Activated CD4-positive, alpha-beta T cell treated with anti-CD3 and anti-CD28 coated beads for 48 hours (primary cell): ENCODE measurements at places on chromosomes 16 and 17.
A peak's percentile ranks its signal among the peaks of the same experiment; 100 is the strongest.

DNA sequence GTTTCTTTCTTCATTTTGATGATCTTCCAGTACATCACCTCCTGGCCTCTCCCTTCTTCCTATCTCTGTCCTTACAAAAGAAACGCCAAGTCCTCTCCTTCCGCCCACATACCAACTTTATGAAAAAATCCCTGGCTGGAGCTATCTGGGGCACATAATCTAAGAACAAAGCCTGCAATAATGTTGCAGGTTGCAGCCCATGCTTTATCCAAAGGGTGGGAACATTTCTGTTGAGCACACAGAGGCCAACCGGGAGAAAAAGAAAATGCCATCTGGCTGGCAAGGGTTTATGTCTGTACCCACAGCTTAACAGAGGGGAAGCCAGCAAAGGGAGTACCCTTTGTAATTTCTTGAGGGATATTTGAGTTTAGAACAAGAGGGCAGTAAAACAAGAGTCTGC, 409.6 kb downstream of the SOX9 start:
- DNase-seq, result no peak

DNA sequence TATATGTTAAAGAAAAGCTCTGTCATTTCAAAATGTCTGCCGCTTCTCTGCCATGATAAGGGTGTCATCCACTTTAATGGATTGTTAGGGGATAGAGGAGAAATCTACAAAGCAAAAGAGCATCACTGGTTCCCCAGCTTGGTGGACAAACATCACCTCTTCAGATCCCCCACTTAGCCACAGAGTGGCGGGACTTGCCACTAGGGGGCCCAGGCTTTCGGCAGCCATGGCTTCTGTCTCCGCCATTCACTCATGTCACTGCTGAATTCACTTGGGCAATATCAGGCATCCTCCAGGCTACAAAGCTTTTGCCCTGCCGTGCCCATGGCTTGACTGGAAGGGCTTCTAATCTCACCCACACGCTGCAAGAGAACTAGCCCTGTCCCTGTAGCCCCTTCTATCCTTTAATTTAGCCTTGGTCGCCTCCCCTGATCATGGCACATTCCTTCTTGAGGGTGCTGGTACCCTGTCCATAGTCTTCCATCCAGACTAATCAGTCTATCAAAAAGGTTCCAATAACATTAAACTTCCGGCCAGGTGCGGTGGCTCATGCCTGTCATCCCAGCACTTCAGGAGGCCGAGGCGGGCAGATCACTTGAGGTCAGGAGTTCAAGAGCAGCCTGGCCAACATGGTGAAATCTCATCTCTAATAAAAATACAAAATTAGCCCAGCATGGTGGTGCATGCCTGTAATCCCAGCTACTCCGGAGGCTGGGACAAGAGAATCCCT, 34.7 kb downstream of the SBK1 start:
- DNase-seq, result peak; percentile 83

DNA sequence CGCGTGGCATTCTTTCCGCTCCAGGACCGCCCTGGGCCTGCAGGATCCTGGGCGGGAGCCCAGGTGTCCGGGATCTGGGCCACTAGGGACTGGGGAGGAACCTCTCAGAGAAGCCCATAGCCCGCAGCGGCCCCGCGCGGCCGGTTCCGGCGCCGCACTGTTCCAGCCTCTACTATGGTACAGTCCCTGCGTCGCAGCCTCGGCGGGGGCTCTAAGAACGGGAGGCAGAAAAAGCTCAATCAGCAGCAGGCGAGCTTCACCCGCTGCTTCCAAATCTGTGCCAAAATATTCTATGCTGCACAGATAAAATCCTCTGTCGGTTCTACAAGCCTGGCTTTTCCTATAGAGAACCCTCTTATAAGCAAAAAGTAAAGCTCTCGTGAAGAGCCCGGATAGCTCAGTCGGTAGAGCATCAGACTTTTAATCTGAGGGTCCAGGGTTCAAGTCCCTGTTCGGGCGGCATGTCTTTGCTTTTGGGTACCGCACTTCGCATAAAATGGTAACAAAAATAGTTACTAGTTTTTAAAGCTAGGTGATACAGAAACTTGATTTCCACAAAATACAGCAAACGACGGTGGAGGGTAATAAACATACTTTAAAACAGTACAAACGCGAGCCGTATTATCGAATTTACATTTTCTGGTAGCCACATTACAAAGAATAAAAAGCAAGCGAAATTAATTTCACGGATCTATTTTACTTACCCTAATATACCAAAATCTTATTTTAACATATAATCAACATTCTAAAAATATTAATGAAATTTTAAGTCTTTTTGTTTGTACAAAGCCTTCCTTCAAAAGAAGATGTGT, 661 bp upstream of the ALOXE3 start:
- peak; percentile 93 for DNase-seq

DNA sequence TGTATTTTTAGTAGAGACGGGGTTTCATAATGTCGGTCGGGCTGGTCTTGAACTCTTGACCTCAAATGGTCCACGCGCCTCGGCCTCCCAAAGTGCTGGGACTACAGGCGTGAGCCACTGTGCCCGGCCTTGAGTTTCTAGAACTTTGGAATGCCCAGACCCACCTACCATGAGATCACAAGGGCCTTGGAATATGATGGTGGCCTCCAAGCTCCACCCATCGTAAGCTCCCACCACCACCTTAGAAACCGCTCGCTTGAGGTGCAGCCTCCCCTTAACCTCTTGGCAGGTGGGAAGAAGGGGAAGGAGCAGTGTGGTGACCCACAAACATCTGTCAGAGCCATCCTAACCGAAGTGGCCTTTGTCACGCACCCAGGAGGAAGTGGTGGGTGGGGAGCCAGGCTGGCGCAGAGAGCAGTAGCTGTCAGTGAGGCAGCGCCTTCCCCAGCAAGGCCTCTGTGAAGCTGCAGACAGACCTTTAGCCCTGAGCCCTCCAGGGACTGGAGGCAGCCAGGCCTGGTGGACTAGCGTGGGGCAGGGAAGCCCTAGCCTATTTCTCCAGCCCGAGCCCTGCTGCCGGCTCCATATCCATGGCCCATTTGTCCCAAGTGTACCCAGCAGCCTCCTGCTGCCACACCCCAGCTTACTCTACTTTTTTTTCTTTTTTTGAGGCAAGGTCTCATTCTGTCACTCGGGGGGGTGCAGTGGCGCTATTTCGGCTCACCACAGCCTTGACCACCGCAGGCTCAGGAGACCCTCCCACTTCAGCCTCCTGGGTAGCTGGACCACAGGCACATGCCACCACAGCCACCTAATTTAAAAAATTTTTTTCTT, 13.1 kb upstream of the SEPHS2 start:
- peak; percentile 93 for DNase-seq

GRCh38 chr17:67922503-67922902, 73.8 kb downstream of the C17orf58 start:
- DNase-seq, result no peak

GRCh38 chr17:65047941-65048340, 8.6 kb downstream of the GNA13 start:
- no peak for DNase-seq

DNA sequence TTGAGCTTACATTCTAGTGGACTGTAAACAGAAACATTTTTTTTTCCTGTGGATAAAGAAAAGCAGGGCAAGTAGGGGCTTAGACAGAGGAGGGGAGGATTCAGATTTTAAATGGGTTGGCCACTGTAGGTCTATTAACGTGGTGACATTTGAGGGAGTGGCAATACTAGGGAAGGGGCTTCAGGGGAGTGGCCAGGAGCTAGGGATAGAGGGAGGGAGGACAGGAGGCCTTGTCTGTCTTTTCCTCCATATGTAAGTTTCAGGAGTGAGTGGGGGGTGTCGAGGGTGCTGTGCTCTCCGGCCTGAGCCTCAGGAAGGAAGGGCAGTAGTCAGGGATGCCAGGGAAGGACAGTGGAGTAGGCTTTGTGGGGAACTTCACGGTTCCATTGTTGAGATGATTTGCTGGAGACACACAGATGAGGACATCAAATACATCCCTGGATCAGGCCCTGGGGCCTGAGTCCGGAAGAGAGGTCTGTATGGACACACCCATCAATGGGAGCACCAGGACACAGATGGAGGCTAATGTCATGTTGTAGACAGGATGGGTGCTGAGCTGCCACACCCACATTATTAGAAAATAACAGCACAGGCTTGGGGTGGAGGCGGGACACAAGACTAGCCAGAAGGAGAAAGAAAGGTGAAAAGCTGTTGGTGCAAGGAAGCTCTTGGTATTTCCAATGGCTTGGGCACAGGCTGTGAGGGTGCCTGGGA, 6.5 kb upstream of the HBM start:
- DNase-seq, result no peak

DNA sequence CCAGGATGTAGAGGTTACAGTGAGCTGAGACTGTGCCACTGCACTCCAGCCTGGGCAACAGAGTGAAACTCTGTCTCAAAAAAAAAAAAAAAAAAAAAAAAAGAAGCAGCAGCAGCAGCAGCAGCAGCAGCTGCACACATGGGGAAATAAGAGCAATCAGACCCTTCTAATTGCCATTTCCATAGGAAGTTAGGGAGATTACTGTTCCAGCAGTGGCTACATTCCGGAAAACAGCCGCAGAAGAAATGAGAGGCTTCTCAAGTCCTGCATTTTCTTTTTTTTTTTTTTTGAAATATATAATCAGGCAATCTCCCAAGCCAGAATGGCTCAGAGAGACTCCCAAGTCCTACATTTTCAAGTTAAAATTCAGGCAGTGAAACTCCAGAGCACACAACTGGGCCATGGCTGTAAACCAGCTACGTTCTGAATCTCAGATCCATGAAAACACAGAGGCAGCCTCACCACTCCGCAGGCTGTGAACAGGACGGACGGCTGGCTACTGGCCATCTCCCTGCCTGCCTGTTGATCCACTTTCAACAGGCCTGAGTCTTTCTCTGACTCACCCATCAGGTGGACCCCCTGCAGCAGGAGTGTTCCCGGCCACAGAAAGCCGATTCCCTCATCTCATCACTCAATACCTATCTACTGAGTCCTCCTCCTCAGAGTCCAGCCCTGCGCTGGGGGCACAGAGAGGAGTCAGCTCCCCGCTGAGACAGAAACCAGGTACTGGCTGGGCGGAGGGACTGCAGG, 15.0 kb downstream of the TRPV1 start:
- DNase-seq, result no peak

DNA sequence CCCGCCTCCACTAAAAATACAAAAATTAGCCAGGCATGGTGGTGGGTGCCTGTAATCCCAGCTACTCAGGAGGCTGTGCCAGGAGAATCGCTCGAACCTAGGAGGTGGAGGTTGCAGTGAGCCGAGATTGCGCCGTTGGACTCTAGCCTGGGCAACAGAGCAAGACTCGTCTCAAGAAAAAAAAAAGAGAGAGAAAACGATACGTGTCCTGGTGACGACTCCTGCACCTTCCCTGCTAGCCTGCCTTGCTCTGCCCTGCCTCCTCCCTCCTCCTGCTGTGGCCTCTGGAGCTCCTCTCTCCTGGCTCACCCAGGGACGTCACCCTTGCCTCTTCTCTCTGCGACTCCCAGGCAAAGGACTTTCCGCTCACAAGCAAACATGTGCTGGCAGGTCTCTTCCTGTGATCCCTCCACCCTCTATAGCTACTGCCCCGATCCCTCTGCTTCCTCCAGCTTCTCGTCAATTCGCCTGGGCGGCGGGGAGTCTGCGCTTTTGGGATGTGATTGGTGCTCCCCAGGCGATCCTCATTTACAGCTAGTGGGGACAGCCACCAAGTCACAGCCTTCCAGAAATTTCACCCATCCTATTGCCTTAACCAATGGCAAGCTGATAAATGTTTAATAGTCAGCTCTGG, 25.5 kb upstream of the CBX4 start:
- DNase-seq, result no peak

DNA sequence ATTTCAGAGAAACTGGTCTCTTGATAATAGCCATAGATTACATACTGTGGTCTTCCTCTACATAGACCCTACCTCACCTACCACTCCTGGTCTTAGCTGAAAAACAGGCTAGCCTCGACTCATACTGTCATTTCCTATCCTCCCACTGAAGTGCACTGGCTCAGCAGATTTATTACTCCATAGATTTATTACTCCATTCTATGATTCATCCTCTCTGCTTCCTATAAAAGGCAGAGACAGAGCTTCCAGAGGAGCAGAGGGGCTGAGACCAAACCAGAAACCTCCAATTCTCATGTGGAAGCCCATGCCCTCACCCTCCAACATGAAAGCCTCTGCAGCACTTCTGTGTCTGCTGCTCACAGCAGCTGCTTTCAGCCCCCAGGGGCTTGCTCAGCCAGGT, at the start of gene CCL7:
Gene CCL7, plus strand, starts transcription at position 253 of the 400 bp plus-strand sequence. Its CDS starts 70 bp downstream, at position 323.
- no peak for DNase-seq

- no peak for DNase-seq
Measured at GRCh38 chr17:7184091-7184488, 4.9 kb upstream of the ASGR1 start.

DNA sequence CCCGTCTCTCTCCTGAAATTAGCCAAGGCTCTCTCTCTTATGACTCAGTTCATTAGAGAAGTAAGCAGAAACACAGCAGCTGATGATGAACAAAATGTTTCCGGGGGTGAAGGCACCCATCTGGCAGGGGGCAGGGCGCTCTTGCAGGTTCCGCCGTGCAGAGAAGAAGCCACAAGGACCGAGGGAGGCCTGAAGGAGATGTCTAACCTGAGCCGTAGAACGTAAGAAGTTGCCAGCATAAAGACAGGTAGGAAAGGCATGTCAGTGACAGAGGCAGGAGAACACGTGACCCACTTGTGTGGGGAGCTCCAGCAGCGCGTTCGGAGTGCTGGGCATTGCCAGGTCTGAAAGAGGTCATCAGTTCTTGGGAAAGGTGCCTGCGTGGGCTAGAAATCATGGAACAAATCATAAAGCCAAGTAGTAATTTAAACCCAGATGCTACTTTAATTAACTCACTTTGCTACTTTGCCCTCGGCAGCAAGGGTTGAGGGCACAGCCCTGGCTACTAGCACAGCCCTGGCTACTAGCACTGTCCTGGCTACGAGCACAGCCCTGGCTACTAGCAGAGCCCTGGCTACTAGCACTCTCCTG, 198.6 kb downstream of the RPTOR start:
- DNase-seq, result peak; percentile 73

- no peak for DNase-seq
Measured at GRCh38 chr16:78004517-78004916, 17.8 kb upstream of the CLEC3A start.

DNA sequence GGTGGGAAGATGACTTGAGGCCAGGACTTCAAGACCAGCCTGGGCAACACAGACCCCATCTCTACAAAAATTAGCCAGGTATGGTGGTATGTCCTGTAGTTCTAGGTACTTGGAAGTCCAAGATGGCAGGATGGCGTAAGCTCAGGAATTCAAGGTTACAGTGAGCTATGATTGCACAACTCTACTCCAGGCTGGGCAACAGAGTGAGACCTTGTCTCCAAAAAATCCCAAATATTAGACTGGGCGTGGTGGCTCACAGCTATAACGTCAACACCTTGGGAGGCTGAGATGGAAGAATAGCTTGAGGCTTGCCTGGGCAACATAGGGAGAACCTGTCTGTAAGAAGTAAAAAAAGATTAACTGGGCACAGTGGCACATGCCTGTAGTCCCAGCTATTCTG, 30.8 kb downstream of the SUZ12 start:
- no peak for DNase-seq
